ENCODE measurements at places on chromosomes 3 and 15. TPM values are rescaled to one million over a fixed set of nuclear protein-coding genes. Genes with fewer than 3 reads are reported as not detected.

Gene ITGB5
- total RNA-seq = 147 TPM

Gene NEDD4
- 64.1 TPM for total RNA-seq

Gene GABRB3
- not detected for total RNA-seq

Gene MME
- 13.9 TPM for total RNA-seq

Gene NDN
- total RNA-seq = 9.9 TPM

Gene TASOR
- 91.0 TPM for total RNA-seq

Gene GOLGA6L1
- total RNA-seq = not detected

Gene GOLGA8Q
- total RNA-seq = 0.76 TPM

Gene MAGEF1
- 5.3 TPM for total RNA-seq

Gene ZIC1
- not detected for total RNA-seq

Gene SPATA12
- 0.13 TPM for total RNA-seq

Gene MASP1
- total RNA-seq = 0.19 TPM

Gene STX19
- not detected for total RNA-seq

Gene CNTN3
- 0.44 TPM for total RNA-seq

Gene PLA2G4E
- not detected for total RNA-seq

Gene LDHAL6B
- total RNA-seq = not detected

Measured in bladder microvascular endothelial cell (primary cell).